ENCODE measurements at places on chromosomes 12 and 14.

- no peak for DNase-seq
These were observed 196.2 kb upstream of the ALG10 start for GRCh38 chr12:33825986-33826602.

GRCh38 chr12:47194501-47194900, 114.7 kb upstream of the AMIGO2 start:
- no peak for DNase-seq

DNA sequence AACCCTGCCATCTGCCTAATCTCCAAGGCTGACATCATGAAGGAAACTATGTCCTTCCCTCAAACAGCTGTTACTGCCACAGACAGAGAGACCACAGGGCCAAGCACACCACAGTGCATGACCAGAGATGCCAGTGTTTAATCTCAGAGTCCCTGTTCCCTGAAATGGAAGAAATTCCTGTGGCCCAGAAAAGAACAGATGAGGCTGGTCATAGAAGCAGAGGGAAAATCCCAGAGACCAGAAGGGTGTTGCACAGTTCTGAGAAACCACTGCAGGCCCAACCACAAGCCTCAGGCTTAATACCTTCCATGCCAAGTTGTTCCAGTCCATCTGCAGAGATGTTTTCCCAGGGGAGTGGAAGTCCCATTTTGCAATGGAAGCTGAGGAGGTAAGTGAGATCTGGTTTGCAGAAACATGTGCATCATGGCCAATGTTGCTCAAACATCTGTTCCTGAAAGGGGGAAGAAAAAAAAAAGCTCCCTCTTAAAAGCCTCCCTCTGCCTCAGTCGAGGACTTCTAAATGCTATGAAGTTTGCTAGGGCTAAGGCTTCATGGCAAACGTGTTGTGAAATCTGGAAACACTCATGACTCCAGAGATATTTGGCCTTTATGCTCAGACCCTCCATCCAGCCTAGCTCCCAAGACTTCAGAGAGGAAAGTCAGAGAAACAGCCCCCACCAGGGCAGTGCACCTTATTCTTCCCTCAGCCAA, 98.6 kb downstream of the SCARB1 start:
- DNase-seq = no peak

GRCh38 chr12:47269916-47270315, 190.2 kb upstream of the AMIGO2 start:
- no peak for DNase-seq

- no peak for DNase-seq
These were observed 3.4 kb upstream of the FBRSL1 start for GRCh38 chr12:132486576-132486975.

DNA sequence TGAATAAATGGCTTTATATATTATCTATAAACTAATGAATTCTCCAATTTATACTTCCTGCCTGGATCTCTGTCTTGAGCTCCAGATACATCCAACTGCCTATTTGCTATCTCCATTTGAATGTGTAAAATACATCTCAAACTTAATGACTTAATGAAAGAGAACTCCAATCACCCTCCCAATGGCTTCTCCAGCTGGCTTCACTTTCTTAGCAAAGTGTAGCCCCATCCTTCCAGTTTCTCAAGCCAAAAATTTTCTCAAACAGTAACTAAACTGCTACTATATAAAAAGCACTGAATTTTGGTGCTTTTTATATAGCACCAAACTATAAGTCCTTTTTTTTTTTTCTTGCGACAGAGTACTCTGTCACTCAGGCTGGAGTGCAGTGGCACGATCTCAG, 2.6 kb downstream of the CRY1 start:
- no peak for DNase-seq

DNA sequence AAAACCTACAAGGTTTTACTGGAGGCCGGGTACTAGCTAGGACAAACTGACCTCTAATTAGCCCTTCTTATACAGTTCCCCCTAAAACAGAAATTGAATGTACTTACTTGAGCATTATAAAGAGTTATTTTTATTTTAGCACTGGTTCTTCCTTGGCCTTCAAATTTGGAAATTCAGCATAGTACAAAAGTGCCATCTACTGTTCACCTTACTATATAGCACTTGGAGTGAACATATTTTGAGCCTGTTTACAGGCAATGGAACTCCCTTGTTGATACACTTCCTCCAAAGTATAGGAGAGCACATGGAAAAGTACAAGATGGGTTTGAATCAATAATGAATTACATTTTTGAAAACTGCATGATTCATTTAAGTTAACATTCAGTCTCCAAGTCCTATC, 3.9 kb upstream of the POC1B start:
- no peak for DNase-seq

DNA sequence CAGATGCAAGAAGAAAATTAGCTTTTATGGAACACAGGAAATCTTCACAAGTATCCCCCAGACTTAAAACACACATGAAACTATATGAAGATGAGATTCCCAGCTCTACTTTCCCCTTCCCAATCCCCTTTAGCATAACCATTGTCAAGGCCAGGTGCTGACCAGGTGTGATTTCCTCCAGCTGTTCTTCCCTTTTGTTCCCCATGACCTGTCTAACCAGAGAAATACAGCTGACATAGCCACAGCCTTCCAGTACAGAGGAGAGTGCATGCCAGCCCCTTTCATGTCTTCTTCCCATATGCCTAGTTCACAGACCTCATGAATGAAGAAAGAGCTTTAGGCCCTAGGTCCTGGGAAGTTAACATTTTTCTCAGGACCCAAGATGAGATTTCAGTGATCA, 43.5 kb upstream of the FKBP4 start:
- no peak for DNase-seq

Measured in activated CD8-positive, alpha-beta T cell treated with anti-CD3 and anti-CD28 coated beads, Interleukin-2, amount 10 ng/mL, durations not matched to agents 7 days and 5 days (primary cell).